ENCODE measurements at places on chromosomes 4 and X. TPM values are rescaled to one million over a fixed set of nuclear protein-coding genes. Genes with fewer than 3 reads are reported as not detected.

STATH gene
- not detected for total RNA-seq

MAEA gene
- total RNA-seq = 51.3 TPM

DNA sequence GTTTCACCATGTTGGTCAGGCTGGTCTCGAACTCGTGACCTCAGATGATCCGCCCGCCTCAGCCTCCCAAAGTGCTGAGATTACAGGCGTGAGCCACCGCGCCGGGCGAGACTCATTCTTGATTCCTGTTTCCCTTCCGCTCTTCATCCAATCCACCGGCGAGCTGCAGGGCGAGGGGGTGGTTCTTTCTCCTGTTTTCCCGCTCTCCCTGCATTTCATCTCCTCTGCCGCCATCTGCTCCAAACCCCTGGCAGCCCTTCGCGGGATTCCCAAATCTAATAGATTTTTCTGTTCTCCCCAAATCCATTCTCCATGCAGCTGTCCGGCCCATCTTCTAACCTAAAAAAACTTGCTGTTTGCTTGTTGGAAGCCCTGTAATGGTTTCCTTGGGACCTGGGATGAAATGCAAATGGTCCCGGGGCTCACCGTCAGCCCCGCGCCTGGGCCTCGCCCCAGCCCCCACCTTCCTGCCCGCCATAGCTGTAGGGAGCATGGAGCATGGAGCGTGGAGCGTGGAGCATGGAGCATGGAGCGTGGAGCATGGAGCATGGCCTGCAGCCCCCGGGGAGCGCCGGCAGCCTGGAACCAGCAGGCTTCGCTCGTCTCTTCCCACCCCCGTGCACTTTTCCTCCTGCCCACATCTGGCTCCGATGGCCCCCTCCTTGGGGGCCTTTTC, 1.1 kb downstream of the ZFP42 start:
- DNase-seq = no peak

CCSER1 gene
- 0.42 TPM for total RNA-seq

CTAG1B gene
- total RNA-seq = not detected

DNA sequence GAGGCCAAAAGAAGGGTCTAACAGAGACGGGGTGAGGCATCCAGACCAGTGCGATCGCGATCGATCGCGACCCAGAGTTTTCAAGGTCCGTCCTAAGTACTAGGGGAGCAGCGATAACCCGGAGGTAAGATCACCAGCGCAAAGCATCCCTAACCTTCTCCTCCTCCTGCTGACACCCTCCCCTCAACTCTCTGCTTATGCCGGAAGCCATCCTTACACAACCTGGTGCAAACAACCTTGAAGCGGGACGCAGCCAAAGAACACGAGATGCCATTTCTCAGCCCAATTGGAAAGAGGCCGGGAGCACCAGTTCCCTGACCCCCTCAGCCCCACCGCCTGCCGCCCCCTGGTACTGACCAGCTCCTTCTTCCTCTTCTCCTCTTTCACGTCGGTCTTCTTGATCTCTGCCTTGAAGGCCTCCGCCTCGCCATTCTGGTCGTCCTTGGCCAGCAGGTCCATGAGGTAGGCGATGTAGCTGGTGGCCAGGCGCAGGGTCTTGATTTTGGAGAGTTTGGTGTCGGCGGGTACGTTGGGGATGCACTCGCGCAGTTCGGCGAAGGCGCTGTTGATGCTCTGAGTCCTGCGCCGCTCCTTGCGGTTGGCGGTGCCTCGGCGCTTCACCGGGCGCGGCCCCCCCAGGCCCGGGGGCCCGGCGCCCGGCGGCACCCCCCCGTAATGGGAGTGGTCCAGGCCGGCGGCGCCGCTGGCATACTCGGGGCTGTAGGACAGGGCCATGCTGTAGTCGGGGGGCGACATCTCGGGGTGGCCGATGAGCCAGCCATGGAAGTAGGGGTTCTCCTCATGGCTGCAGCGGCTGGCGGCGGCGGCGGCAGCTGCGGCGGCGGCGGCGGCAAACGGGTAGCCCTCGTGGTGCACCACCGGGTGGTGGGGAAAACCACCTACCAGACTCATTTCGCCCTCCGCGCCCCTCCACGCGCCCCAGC, 1.4 kb downstream of the HAND2 start:
- no peak for DNase-seq

SOX3 gene
- not detected for total RNA-seq

UGT2A1 gene
- not detected for total RNA-seq

DNA sequence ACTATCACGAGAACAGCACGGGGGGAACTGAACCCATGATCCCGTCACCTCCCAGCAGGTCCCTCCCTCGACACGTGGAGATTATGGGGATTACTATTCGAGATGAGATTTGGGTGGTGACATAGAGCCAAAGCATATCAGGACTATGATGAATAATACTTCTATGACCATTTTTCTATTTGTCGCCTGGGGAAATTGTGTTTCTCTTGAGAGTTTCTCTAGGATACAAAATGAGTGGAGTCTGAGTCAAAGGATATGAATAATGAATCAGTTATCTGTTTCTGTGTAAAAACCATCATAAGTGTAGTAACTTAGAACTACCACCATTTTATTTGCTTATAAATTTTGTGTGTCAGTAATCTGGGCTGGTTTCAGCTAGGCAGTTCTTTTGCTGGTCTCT, 533.0 kb upstream of the ARX start:
- DNase-seq = no peak

DNA sequence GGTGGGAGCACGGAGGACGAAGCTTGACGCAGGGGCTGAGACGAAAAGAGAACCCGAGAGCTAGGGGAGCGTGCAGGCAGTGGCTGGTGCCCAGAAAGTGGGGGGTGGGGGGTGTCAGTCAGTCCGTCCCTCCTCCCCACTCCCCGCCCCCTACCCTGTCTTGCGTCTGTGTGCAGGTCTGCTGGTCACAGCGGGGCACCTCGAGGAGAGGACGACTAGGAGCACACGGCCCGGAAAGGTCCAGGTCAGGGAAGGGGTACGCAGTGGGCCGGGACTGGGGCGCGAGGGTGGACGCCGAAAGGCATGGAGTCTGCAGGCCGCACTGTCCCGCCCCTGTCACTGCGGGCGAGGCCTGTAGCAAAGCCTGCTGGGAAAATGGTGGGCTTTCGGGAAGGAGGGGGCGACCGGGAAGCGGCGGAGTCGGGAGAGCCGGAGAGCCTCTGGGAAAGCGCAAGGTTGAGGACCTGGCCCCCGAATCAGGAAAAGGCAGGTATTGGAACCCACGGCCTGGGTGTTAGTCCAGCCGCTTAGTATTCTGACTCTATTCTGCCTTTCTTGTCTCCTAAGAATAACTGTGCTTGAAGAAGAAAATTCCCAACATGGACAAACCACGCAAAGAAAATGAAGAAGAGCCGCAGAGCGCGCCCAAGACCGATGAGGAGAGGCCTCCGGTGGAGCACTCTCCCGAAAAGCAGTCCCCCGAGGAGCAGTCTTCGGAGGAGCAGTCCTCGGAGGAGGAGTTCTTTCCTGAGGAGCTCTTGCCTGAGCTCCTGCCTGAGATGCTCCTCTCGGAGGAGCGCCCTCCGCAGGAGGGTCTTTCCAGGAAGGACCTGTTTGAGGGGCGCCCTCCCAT, 769 bp downstream of the TCEAL1 start:
- peak; percentile 8 for DNase-seq

DNA sequence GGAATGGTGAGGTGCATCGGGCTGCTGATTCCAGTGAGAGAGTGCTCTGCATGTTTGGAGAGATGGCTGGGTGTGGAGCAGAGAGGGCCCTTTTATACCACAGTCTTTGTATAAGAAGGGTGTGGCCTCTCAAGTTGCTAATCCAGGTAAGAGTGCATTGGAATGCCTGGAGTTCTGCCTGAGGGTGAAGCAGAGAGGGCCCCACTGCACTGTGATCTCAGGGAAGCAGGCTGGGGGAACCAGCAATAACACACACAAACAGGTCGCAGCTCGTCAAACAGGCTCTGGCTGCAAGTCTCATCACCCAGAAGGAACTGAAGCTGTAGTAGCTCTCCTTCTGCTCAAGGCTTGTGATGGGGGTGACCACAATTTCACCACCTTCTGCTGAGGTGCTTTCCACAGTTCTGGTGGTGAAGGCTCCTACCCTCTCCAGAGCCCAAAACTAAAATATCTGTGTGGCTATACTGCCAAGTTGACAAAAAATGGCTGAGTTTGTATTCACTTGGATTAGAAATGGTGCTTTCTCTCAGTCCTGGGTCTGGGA, 687.4 kb upstream of the HS3ST1 start:
- DNase-seq = no peak

OPHN1 gene
- not detected for total RNA-seq

GRCh38 chr4:156411531-156411930, 457.9 kb upstream of the CTSO start:
- no peak for DNase-seq

DNA sequence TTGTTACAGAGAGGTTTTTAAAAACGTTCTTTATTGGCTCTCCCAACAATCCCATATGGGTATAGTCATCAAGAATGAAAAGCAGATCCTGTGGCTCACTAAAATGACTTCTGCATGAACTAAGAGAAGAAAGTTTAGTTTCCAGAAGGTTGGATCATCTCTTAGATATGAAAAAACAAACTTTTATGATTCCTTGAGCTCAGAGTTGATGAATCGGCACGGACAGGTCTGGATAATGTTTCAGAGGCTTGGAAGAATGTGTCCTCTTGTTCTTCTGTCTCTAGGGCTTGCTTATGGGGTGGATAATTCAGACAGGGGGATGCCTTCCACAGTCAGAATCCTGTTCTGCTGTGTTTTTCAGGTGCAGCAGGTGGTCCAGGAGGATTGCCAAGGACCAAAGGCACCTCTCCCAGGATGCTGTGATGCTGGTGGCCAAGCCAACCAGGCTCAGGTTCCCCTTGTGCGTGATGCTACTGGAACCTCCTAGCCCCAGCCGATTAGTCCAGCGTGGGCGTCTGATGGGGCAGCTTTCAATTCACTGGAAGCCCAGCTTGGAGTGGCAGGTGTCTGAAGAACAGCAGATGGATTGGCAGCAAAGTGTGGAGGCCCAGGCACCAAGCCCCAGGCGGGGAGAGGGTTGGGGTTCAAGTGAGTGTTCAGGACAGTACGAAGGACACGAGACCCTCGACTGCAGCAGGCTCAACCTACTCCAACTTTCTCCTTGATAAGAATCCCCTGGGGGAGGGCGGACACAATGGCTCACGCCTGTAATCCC, 30.3 kb downstream of the CCKAR start:
- no peak for DNase-seq

- DNase-seq = no peak
Measured at GRCh38 chr4:48698029-48698971, 81.8 kb downstream of the FRYL start.

DNA sequence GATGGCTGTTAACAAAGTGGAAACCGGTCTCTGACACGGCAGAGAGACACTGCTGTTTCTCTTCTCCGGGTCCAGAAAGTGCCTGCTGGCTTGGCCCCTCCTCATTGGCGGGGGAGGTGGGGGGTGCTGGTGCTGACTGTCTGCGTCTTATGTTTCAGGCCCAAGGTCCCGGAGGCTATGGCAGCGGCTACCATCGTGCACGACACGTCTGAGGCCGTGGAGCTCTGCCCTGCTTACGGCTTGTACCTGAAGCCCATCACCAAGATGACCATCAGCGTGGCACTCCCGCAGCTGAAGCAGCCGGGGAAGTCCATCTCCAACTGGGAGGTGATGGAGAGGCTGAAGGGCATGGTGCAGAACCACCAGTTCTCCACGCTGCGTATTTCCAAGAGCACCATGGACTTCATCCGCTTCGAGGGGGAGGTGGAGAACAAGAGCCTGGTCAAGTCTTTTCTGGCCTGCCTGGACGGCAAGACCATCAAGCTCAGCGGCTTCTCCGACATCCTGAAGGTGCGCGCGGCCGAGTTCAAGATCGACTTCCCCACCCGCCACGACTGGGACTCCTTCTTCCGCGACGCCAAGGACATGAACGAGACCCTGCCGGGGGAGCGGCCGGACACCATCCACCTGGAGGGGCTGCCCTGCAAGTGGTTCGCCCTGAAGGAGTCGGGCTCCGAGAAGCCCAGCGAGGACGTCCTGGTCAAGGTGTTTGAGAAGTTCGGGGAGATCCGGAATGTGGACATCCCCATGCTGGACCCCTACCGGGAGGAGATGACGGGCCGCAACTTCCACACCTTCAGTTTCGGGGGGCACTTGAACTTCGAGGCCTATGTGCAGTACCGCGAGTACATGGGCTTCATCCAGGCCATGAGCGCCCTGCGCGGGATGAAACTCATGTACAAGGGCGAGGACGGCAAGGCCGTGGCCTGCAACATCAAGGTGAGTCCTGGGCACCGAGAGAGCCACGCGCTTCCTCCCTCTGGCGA, 2.2 kb downstream of the AKAP17A start:
- DNase-seq = no peak

DNA sequence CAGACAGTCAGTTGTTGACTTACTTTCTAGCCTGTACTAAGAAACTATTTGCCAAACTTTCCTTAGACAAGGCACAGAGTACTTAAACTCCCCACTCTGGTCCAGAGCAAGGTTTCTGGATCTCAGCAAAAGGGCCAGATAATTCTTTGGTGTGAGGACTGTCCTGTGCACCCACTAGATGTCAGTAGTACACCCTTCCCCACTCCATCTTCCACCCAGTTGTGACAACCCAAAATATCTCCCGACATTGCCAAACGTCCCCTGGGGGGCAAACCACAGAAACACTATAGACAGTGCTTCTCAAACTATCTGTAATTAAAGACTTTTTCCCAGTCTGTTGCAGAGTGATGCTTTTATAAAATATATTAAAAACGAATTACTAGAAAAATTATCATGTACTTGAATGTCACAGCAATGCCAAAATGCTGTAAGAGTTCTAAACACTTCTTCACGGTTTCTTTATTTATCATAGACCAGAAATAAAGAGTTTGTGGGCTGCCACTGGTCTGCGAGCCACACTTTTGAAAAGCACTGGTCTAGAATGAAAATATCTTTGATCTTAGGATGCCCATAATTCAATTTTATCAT, 203.5 kb downstream of the PRDM5 start:
- peak; percentile 11 for DNase-seq

- DNase-seq = no peak
Measured at GRCh38 chr4:101967697-101968346, 177.3 kb downstream of the BANK1 start.

- no peak for DNase-seq
Measured at GRCh38 chrX:16305187-16305586, 137.9 kb downstream of the MAGEB17 start.

- DNase-seq = no peak
Measured at GRCh38 chrX:117995378-117995777, 121.2 kb downstream of the KLHL13 start.

GRCh38 chrX:17597836-17598439, 139.4 kb upstream of the SCML1 start:
- DNase-seq = no peak

PSMD10 gene
- total RNA-seq = 42.6 TPM

GAGE12C gene
- not detected for total RNA-seq

DNA sequence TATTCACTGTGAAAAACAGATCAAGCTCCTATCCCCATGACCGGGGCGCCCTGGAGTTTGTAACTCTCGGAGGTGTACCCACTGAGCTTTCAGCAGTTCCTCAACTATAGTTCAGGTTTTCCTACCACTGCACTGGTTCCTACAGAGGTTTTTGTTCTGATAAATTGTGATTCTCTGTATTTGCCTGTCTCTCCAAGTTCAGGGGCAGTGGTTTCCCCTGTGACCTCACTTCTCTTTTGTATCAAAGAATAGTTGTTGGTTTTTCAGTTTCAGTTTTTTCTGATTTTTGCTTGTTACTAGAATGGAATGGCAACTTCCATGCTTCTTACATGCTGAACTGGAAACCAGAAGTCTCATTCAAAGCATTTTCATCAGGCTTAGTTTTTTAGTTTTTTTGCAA, 56.8 kb upstream of the PLS3 start:
- DNase-seq = no peak

GRCh38 chr4:97300561-97300960, 842.7 kb downstream of the STPG2 start:
- DNase-seq = no peak

Measured in activated naive CD8-positive, alpha-beta T cell treated with anti-CD3 and anti-CD28 coated beads for 36 hours (primary cell).